Activated T-cell treated with anti-CD3 and anti-CD28 coated beads for 24 hours (primary cell): ENCODE measurements at places on chromosomes 3 and 15.

DNA sequence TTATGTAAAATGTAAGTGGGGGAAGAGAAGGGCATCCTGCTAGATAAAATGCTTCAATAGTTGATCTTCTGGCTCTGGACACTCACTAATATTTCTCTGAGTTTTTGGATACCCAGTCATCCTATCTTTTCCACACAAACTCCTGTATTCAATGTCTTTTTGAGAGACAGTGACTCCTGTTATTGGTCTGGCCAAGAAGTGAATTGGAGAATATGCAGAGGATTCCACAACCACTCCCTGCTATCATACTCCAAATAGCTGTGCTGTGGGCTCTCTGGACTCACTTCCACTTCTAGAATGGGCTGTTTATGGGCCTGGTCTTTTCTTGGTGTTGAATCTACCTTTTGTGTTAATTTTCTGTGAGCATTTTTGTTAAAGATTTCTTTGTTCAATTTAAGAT, 376.8 kb downstream of the NLGN1 start:
- no peak for DNase-seq

DNA sequence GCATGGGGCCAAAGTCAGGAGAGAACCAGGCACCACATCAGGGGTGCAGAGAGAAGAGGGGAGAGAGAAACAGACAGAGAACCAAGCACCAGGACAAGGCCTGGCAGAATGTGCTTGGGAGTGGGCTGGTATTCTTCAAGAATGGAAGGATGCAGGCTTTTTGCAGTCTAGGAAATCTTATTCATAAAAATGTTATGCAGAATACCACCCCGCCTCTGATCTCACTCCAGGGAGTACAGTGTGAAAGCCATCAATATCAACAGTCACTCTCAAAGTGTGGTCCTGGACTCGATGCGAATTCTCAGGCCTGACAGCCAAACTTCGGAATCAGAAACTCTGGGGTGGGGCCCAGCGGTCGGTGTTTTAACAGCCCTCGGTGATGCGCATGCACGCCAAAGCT, 16.9 kb downstream of the NTRK3 start:
- no peak for DNase-seq

DNA sequence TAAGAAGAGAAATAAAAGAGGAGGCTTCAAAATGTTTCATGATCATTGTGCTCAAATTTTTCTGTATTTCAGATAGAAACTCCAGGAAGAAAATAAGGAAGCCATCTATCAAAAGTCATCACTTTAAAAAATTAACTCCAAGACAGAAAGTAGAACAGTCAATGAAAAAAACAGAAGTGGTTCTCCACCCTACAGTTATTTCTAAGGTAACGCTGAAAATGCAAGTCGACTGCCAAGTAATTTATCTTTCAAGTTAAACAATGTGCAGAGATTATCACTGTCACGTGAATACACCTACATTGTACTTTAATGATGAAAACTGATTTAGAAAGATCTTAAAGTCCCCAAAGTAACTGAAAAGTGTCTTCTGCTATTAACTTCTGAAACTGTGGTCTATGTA, 78.5 kb upstream of the SNRPA1 start:
- DNase-seq, result no peak

- DNase-seq, result no peak
These were observed 39.6 kb downstream of the TLE3 start for GRCh38 chr15:70057931-70058641.

GRCh38 chr3:120693439-120694171, 11.6 kb upstream of the HGD start:
- no peak for DNase-seq

DNA sequence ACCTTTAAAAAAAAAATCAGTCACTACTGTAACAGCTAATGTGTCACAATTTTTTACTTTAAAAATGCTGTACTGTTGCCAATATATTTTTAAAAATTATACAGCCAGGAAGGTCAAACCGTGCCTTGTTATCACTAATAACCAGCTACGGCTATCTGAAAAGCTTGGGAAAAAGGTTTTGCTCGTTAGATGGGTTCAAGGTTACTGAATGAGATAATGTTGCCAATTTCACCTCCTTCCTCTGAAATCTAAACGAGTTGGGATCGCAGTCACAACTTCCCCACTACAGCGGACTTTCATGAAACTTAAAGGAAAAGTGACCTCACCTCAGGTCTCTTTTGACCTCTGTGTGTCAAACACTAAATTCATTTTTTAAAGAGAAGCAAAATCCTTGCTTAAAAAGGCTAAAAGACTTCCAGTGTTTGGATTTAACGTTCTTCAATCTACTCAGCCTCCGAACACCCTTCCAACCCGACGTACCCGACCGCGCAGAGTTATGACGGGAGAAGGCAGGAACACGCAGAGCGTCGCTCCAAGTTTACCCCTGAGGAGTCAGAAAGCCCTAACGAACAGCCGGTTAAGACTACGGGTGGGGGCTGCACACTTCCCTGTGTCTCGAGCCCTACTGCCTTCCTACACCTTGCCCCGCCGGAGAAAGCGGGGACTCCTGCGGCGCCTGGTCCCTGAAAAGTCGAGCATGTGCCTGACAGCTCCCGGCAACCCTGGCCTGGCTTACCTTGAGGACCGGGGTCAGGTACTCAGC, 860 bp downstream of the ATG3 start:
- peak; percentile 63 for DNase-seq

DNA sequence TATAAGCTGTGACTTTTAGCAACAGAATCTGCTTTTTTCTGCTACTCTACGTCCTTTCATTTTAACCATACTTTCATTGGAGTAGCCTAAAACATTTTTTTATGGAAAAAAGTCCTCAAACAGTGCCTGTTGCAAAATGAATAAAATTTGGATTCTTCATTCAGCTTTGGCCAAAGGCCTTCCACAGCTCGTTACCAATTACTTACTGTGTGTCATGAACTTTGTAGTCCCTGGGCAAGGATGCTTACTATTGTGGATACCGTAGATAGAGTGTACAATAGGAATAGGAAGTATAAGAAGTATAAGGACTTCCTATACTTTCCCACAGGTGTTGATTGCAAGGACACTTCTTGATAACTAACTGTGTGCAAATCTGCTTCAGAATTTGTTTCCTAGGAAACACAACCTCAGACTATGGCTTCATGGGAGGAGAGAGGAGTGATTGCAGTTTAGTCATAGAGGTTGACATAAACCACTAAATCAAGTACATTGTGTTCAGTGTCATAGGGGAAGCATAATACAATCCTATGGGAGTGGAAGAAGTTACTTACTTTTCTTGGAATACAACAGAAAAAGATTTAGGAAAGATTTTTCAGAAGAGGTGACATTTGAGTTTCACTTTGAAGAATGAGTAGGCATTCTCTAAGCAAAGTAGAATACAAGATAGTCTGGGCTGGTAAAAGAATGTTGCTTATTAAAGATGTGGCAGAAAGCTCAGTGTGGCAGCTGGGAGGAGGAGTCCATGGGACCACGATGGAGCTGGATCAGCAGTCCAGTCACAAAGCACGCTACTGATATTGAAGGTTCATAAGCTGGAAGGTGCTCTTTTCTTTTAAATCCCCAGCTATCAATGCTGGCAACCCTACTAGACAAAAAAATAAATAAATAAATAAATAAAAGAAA, 309.7 kb upstream of the TPRG1 start:
- no peak for DNase-seq

GRCh38 chr3:16378920-16379319, 113.9 kb downstream of the OXNAD1 start:
- DNase-seq, result no peak

DNA sequence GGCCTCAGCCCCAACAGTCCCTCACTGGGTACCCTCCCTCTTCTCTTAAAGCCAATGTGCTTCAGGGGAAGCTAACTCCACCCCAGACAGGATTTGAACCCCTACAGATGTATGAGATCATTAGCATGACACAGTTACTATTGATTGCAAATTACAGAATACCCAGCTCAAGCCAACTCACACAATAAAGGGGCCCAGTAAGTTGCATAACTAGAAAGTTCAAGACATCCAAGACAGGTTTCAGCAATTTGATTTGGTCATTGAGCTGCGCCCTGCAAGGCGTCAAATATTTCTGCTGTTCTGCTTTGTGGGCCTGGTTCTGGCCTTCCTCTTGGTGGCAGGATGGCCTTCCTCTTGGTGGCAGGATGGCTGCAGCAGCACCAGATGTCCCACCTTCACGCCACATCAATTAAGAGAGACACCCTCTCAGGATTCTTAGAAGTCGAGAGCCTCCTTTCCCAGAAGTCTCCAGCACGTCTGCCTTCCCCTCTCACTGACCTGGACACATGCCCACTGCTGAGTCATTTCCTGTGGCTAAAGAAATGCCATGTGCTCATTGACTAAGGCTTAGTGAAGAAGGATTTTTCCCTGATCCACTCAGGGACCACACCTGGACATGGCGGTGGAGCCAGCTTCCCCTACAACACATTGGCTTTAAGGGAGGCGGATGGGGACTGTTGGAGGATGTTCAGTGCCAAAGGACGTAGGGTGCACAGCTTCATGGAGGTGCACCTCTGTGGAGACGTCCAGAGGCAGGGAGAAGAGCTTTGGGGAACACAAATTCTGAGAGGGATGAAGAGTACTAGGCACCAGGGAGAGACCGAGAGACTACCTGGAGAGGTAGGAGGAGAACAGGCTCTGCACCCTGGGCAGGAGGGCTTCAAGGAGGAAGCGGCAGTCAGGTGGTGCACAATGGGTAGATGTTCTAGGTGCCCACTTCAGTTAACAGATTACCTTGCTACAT, 49.1 kb downstream of the DNASE1L3 start:
- DNase-seq, result no peak

DNA sequence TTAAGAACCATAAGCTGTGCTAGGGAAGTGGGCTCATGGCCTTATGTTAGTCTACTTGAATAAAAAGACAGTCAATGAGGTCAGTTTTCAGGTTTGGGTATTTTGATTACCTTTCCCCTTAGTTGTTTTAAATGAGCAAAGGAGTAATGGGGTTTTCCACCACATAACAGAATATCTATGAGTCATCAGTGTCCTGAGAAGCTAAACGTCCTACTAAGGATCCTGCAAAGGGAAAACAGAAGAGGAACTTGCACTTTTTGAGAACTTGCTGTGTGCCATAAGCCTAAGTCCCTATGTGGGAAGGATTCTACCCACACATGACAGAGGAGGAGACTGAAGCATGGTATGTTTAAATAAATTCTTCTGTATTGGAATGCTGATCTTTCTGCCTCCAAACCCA, 292.8 kb upstream of the TMC3 start:
- DNase-seq, result no peak

GRCh38 chr3:151962912-151963311, 89.5 kb downstream of the SUCNR1 start:
- DNase-seq, result no peak

- DNase-seq, result no peak
These were observed 1.2 kb downstream of the SHISA5 start for GRCh38 chr3:48502728-48503168.

- no peak for DNase-seq
These were observed 11.5 kb upstream of the IGDCC4 start for GRCh38 chr15:65434201-65434600.

DNA sequence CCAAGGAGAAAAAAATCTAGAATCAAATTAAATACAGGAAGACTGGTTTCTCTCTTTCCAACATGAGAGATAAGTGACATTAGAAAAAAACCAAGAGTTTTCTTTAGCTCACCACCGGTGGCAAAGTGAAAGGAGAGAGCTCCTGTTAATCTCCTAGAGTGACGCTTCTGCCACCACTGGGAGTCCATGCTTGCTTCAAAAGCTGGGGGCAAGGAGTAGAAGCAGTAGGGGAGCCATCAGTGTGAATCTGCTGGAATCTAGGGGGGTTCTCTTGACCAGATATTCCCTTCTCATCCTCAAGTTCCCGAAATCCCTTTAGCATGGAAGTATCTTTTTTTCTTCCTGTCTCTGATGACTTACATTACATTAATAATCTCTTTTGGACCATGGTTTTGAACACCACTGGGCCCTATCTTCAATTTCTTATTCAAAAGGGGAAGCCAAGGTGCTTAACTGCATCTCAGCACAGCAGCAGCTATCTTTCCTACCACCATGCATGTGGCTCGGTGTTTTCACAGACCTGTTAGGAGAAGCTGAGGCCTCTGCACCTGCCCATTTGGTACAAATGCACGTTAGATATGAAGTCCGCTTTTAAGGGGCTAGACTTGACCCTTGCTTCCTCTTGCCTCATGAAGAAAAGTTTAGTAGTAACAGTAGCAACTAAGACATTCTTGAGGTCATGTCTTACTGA, 6.6 kb upstream of the ICE2 start:
- no peak for DNase-seq

DNA sequence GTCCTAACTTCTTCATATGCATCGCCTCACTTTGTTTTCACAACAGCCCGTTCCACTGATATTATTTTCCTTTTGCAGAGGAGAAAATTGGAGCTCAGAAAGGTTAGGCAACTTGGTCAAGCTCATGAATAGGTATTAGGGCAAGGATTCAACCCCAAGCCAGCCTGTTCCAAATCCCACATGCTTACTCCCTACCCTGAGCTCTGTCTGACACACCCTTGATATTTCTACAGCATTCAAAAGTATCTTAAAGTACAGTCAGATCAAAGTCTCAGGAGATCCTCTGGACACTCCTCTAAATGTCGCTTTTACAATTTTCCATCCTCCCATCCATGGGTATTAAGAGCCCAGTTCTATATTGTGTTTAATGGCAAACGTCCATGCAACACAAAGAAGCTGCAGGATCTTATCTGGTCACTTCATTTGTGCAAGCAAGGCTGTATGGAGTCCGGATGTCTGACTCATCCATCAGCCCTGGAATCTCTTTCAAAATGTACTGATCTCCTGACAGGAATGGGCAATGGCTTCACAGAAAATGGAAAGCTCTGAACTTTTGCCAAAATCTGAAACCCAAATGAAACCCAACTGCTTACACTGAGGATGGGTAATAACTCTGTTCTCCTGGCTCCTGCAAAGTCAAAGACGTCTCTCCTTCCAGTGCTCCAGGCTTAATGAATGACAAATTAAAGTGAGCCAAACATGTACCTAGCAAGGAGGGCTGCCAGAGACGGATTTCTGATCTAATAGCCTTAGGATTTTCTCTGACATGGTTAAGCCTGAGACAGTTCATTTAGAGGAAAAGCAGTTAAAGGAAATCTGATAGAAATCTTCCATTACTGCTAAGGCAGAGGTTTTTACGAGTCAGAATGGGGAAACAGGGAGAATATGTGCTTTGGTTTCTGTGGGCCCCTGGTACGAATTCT, 230.9 kb upstream of the RORA start:
- DNase-seq, result no peak

DNA sequence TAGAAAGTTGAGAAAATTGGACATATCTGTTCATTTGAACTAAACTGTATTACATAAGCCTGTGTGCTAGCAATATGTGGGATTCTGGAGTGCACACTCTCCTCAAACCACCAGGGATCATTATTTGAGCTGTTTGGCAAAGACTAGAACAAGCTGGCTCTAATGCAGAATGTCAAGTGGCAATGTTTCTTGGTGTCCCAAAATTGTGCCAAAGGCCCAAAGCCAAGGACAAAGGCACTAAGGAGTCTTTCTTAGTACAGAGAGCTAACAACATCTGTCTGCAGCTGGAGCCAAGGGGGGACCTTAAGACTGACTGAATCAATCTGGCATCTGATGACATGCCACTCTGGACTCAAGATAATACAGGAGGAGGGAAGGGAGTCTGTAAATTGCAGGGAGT, 76.7 kb upstream of the STRIT1 start:
- DNase-seq, result no peak

GRCh38 chr15:43412096-43412495, 41.2 kb downstream of the TUBGCP4 start:
- DNase-seq, result no peak

- DNase-seq, result no peak
These were observed 2.6 kb upstream of the NEO1 start for GRCh38 chr15:73049564-73050215.
